ENCODE measurements at places on chromosomes 6 and 20.
A peak's percentile ranks its signal among the peaks of the same experiment; 100 is the strongest.

GRCh38 chr6:158786645-158787304, 32.4 kb downstream of the EZR start:
- ATAC-seq = no peak

DNA sequence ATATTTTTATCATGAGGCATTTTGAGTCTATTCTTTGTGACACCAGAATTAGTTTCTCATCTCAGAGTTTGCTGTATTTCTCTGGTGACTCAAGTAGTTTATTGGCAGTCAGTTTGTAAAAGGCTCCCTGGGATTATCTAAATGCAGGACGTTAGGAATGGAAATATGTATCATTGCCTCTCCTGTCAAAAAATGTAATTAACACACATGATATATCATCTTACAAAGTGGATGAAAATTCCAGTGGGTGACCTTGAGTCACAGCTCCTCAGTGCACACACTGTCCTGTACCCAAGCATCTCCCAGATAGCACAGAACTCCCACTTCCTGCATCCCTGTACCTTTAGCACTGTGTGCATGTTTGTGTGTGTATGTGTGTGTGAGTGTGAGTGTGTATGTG, 258.6 kb downstream of the LAMA2 start:
- ATAC-seq = peak; percentile 1

GRCh38 chr20:11219192-11219591, 545.4 kb upstream of the JAG1 start:
- no peak for ATAC-seq

GRCh38 chr6:66599541-66599940, 892.5 kb upstream of the EYS start:
- ATAC-seq = no peak

- ATAC-seq = no peak
Observed at GRCh38 chr6:53578371-53578770, 33.5 kb upstream of the GCLC start.

GRCh38 chr6:31419842-31420241, 16.4 kb downstream of the MICA start:
- ATAC-seq = no peak

DNA sequence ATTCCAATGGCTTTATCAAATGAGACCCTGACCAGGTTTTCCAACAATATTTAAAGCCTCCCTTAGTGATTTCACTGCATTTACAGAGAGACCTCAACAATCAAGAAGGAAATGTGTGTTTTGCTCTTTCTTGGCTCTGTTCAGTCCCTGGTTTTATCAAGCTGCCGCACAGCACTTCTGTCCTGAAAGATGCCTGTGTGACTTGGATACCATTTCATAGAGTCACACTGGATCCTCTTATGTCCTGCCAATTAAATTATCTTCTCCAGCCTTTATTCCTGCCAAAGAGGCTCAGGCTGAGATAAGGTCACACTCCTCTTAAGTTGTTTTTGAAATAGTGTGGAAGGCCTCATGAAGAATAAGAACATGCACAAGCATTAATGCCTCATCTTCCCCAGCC, 197.0 kb upstream of the RNF217 start:
- ATAC-seq = no peak

GRCh38 chr6:134343066-134343465, 25.2 kb upstream of the SGK1 start:
- no peak for ATAC-seq

DNA sequence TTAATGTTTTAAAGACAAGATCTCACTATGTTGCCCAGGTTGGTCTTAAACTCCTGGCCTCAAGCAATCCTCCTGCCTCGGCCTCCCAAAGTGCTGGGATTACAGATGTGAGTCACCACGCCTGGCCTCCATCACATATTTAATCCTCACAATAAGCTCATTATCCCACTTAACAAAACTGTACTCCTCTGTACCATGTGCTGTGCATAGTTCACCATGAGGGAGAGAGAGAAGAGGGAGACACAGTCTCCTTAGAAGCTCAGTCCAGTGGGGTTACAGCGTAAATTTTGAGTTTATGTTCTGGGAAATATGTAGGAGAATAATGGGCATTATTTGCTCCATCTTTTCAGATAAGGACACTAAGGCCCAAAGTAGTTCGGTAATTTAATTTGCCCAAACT, 7.9 kb upstream of the CPNE5 start:
- ATAC-seq = no peak

DNA sequence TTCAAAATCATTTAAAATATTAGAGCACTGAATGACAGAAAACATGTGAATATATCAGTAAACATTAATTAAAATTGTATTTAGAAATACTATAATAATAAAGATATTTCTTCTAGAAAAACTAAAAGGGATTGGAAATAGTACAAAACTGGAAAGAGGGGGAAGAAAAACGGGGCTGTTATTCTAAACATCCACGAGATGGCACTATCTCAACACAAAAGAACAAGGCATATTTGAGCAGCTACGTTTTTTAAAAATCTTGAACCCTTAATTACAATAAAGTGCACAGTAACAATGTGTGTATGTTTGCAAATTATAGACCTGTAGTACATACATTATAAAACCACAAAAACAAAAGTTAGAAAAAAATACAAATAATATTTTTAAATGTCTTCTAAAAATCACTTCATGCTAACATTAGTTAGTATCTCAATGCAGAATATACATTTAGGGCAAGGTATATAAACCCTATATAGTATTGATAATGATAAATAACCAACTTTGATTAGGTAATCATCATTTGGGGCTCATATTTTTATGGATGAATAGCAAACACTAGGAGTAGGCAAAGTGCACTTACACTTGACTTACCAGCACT, 42.5 kb upstream of the PNISR start:
- ATAC-seq = no peak

DNA sequence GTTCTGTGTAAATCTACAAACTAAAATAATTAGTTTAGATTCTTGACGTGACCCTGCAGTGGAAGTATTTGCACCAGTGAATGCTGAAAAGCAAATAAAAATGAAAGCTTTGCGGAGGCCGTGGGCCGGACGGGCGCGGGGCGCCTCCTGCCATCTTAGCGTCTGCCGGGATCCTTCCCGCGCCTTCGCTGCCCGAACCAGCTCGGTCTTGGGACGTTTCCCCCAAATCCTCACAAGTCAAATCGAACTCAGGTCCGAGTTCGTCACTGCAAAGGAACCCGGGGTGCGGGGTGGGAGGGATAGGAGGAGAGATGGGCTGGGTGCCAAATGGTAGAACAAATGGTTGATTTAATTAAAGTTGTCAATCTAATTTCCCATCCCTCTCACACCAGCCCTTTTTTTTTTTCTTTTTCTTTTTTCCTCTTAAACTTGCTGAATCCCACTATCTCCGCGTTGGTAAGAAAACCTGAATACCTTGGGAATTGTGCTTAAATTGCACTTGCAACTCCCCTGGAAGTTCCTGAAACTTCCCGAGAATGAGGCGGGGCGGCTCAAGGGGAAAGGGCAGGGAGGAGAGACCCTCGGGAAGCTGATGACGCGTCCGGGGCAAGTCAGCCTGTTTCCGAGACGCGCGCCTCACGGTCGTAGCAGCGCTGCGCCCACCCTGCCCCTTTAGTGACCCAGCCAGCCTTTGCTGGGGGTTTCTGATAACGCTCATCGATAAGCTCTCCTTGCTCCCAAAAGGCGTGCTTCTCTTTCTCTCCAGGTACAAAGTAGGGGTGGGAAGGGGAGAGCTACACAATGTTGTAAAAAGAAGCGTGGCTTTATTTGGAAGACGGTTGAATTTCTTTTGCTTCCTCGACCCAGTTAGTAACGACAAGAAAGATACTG, 1.8 kb downstream of the GJA1 start:
- peak; percentile 40 for ATAC-seq

DNA sequence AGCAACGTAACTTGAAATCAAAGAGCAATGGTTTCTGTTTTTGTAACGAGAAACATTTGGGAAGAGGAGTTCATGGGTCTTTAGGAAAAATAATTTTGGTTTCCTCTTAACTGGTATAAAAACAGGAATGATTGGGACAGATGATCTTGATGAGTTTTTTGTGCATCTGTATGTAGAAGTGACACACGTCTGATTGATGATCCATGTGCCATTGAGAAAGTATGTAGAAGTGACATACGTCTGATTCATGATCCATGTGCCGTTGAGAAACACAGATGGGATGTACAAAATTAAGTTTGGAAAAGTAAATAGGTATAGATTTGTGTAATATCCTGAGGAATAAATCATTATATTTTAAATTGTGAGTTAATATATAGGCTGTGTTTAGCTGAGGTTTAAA, 2.1 kb downstream of the KIAA1586 start:
- no peak for ATAC-seq

GRCh38 chr6:92667843-92668242, 751.5 kb downstream of the EPHA7 start:
- ATAC-seq = no peak

Data from gastroesophageal sphincter (tissue), 4 donors.